ENCODE measurements at places on chromosomes 11 and 22.

DNA sequence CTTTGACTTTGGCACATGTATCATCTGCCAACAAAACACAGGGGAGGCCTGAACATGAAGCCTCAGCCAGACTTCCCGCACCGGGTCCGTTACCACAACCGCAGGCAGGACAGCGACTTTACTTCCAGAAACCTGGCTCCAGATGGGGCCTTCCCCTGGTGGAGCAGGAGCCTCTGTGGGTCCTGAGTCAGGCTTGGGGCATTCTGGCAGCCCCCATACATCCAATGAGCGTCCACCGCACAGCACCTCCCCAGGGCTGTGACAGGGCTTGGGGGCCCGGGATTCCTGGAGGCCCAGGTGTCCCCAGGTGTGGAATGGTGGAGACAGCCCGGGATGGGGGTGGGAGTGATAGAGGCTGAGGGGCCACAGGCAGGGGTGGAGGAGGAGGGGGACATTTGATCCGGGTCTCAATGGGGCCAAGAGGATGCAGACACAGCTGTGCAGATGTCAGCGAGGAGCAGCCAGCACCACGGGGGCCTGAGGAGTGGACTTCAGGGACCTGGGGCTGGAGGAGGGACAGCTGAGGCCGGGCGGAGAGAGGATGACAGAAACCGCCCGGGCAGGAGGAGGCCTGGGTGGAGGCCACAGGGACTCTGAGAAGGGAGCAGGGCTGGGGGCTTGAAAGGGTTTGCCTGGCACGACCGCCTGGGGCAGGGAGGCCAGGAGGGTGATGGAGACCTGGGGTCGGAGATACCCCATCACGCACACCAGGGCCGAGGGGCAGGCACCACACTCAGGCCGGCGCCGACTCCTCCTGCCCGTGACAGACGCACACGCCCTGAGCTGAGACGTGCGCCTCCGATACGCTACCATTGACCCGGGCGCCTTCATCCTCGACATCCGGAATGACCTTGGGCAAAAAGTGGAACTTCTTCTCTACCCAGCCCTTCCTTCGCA lies 8.6 kb downstream of the TTLL8 start:
- DNase-seq, result no peak

- DNase-seq, result no peak
These were observed 11.4 kb upstream of the CAT start for GRCh38 chr11:34427186-34427805.

- no peak for DNase-seq
These were observed 113.6 kb upstream of the CADM1 start for GRCh38 chr11:115617767-115618166.

GRCh38 chr11:126871792-126872191 lies 128.8 kb downstream of the KIRREL3 start:
- no peak for DNase-seq

DNA sequence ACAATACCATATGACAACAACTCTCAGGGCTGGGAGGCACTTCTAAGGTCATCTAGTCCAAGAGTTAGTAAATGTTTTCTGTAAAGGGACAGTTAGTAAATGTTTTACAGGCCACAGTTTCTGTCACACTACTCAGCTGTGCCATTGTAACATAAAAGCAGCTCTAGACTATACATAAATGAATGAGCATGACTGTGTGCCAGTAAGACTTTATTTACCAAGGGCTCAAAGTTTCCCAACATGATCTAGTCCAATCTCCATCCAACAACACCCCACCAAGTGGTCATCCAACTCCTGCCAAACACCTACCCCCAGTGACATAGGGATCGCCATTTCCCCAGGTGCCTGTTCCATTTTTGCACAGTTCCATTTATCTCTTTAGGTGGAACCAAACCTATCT lies 12.1 kb downstream of the SERGEF start:
- DNase-seq, result no peak

- no peak for DNase-seq
These were observed at the start of gene KCTD17 for GRCh38 chr22:37051391-37052385. KCTD17 (plus strand) TSS chr22:37051742; CDS start chr22:37051761, 19 bp downstream.
